ENCODE measurements at places on chromosomes 2 and 18. TPM values are rescaled to one million over a fixed set of nuclear protein-coding genes. Genes with fewer than 3 reads are reported as not detected.

DNA sequence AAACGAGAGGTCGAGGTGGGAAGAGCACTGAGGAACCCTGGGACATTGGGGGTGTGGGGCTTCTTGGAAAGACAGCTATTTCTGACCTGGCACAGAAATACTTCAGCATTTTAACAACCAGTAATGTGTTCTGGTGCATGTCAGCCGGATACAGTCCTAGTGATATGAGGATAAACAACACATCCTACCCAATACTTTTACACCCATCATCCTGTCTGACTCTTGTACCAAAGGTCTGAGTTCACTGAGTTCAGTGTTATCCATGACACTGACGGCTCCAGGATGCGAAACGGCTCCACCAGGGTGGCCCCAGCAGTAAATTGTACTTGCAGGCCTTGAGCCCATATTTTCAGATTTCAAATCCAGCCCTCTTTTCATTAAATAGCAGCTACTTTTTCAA lies 65.9 kb upstream of the SH3BP4 start:
- DNase-seq: peak; percentile 66

DNA sequence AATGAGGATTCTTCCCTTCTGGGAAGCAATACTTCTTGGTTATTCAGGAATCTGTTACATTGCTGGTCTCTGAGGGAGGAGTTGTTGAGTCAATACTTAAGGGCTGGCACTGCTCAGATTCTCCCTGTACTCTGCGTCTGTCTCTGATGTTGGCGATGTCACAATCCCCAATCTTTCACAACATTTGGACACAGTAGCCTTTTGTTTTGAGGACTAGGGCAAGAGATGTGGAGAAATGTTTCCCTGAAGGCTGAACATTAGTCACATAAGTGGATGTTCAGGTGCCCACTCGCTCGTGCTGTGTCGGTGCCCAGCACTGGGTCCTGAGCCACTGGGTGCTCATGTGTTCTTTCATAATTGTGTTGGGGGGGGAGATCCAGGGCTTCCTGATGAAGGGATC lies 55.0 kb downstream of the MAPK4 start:
- no peak for DNase-seq

DNA sequence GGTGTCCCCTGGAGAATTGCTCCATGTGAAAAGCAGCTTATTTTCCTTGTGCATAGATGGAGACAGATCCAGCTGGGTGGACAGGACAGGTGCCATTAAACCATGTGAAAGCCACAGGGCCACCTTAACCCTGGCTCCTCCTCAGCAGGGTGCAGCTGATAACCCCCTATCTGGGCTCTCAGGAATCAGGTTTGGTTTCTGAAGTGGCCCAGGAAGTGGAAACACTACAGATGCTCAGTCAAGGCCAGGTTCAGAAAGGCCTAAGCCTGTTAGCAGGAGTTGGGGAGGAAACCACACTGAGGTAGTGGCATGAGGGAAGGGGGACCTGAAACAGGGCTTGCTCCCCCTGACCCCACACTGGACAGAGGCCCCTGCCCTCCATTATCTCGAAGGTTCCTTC lies 217.0 kb downstream of the SPP2 start:
- no peak for DNase-seq

DNA sequence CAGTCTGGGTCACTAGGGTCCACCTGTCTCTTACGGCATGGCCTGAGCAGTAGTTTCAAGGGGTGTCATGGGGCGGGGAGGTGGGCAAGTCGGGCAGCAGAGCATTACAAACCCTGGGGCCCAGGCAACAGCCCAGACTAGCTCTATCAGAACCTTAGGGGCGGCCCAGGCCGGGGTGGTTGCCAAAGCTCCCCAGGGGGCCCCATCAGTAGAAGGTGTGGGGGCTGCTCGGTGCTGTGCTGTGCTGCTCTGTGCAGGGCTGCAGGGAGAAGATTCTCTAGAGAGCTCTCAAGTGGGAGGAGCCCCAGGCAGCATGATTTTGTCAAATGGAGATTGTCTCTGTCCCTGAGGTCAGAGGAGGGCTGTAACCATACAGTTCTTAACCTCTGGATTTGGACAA lies 36.4 kb upstream of the SLC14A1 start:
- no peak for DNase-seq

GRCh38 chr18:76886112-76886511 lies 63.8 kb downstream of the ZNF236 start:
- no peak for DNase-seq

Gene CHRNG
- polyA plus RNA-seq: 0.21 TPM

Gene VWA3B
- polyA plus RNA-seq: 0.09 TPM

Measured in large intestine (tissue), 12 donors.